ENCODE measurements at places on chromosomes 2 and 18.

DNA sequence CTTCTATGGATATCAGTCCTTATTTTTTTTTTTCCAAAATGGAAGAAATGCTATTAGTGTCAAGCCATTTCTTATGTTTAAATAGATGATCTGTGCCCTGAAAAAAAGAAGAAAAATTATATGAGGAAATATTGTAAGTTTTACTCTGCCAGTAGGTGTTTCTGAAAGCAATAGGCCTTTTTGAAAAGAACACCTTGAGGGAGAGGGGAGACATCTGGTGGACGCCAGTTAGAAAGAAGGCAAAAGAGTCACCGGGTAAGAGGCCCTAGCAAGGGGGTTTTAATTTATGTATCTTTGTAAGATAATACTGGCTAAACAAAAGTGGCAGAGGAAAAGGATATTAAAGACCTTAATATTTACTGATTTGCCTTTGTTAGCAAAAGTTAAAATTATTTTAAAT, 56.1 kb downstream of the DYNAP start:
- peak; percentile 38 for DNase-seq

GRCh38 chr18:46706968-46707367, 49.9 kb downstream of the ST8SIA5 start:
- no peak for DNase-seq

DNA sequence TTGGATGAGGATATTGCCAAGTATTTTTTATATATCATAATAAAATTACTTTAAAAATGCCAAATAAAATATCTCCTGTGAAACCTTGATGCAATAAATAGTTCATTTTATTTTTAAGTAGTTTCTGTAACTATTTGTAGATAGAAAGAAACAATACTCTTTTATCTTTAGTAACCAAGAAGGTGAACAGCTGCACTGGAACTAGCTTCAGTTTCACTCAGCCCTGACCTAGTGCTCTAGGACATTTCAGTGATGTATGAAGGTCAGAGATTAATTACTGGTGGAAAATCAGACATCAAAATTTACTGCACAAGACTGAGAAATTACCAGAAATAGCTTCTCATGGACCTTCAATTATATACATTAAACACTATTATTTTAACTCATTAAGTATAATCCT, 1305.0 kb downstream of the CNTNAP5 start:
- no peak for DNase-seq

DNA sequence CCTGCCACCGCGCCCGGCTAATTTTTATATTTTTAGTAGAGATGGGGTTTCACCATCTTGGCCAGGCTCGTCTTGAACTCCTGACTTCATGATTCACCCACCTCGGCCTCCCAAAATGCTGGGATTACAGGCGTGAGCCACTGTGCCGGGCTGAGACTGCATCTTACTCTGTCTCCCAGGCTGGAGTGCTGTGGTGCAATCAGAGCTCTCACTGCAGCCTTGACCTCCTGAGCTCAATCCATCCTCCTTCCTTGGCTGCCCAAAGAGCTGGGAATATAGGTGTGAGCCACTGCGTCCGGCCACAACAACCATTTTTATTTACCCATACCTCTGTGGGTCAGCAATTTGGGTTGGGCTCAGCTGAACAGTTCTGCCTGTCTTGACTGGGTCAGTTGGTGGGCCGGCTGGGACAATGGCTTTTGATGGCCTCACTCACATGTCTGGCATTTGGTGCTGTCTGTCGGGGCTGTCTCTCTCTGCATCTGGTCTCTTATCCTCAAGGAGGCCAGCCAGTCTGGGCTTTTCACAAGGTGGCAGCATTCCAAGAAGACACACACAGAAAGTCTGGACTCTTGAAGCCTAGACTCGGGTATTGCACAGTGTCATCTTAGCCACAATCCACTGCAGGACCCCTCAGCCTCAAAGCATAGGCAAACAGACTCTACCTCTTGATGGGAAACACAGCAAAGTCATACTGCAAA, 116.8 kb upstream of the GATA6 start:
- DNase-seq, result no peak

DNA sequence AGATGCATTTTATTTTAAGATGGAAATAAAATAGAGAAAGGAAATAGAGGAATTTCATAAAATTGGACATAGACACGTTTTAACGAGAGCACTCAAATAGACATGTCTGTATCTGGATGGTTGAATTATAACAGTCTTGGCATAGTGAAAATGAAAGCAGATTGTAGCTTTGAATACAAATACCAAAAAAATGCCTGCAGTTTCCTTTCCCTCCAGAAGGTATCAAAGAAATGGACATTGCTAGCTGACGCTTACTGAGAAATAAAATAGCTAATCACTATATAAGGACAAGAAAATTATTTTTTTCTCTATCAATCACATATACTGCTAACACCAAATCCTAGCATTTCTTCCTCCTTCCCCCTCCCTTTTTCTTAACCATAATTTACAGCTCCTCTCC, 11.4 kb upstream of the MAPRE2 start:
- no peak for DNase-seq

- DNase-seq, result no peak
Measured at GRCh38 chr2:146506851-146507250, 1338.0 kb upstream of the ACVR2A start.

GRCh38 chr2:43604674-43605073, 8.8 kb upstream of the THADA start:
- DNase-seq, result no peak

DNA sequence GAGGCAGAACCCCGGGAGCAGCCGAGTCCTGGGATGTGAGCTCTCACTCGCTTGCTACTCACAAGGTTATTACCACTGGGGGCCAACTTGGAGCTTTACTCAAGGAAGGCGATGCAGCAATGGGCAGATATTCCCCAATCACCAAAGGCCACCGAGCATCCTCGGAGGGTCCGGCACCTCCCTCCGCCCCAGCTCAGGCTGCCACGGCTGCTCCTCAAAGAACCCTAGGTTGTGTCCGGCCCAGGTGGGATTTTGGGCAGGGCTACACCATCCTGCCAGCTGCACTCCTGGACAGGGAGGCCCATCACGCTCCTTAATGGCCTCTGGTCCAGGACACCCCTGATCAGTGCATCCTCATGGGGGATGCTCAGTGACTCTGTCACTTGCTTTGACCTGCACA, 24.8 kb downstream of the FBLN7 start:
- DNase-seq, result peak; percentile 10

GRCh38 chr2:71612581-71613402, 159.4 kb downstream of the DYSF start:
- peak; percentile 8 for DNase-seq

GRCh38 chr2:130852521-130853115, 15.9 kb downstream of the ARHGEF4 start:
- no peak for DNase-seq

DNA sequence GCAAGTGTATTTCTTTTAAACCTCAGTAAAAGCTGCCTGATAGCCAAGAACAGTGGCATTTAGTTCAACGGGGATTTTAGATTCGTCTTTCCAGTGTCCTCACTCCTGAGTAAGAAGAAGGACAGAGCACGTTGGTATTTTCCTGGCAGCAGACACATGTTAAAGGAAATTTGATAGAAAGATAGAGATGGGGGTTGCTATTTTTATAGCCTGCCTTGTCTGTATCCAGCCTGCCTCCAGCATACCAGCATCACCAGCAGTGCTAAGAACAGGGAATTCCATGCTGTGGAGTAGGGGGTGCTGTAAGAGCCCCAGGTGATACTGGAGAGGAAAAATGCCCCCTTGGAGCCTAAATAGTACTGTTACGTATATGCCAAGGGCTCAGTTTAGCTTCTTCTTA, 1.1 kb upstream of the SMYD1 start:
- no peak for DNase-seq

GRCh38 chr2:126776692-126777619, 121.0 kb downstream of the GYPC start:
- peak; percentile 82 for DNase-seq

GRCh38 chr18:36568487-36568886, 260.3 kb downstream of the TPGS2 start:
- no peak for DNase-seq

DNA sequence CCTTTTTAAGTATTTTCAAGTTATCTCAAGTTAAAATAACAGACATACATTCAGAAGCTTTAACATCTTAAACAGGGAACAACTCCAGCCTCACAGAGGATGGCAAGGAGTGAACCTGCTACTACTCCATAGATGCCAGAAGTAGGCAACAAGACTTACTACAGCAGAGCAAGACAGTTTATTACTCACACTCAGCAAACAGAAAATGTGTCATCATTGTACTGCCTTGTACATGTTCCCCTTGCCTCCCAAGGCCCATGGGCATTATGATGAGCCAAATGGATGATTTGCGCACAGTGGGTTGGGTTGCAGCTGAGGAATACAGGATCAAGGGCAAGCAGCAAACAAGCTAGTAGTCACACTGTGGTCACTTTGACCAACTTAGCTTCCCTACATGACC, 80.6 kb upstream of the VRK2 start:
- no peak for DNase-seq

DNA sequence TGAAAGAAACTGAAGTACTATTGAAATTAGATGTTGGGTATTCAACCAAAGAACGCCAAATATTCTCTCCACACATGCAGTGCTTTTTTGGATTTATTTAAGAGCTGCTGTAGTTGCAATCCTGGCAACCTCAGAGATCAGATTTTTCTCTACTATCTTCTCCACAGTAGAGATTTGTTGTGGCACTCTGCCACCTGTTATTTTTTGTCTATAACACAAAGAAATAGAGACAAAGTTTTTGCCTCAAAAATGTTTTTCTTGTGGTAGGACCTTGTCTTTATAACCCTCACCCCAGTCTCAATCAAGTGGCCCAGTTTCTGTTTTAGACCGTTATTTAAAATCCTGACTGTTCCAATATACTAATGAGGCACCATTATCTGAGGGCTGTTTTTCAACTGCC, 79.4 kb downstream of the SCG2 start:
- no peak for DNase-seq

DNA sequence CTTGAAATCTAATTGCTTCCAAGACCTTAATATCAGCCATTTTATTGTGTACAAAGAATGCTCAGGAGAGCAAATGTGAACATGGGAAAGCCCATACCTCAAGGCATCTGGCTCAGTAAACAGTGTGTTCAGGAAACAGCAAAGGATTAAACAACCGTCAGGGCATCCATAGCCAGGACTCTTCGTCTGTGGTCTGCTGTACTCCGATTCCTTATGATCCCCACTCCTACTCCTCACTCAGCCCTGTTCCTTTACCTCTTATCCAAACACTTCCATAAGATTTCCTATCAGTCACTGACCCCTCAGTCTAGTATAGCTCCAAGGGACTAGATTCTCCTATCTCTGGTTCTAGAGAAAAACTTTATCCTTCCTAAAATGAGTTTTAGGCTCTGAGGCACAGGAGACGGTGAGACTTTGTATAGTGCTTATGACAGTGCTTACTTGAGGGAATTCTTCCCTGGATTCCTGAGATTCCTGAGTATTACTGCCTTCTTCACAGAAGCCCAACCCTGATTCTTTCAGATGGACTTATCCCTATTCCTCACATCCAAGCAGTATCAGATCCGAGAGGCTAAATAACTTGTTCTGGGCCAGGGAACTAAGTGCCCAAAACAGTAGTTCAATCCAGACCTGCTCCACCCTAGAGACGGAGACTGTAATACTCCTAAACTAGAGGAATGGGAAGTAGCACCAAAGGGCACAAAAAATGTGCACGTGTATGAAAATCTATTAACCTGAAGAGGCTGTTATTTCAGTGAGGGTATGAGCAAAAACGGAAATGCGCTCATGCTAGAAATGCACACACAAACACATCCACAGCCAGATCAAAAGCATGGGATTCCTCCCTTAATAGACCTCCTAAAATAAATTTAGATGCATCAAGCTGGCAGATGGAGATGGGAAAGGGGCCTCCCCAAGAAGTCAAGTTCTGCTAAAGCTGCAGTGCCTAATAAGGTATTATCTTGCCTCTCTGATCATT, 42.1 kb upstream of the SIGLEC15 start:
- DNase-seq, result no peak

DNA sequence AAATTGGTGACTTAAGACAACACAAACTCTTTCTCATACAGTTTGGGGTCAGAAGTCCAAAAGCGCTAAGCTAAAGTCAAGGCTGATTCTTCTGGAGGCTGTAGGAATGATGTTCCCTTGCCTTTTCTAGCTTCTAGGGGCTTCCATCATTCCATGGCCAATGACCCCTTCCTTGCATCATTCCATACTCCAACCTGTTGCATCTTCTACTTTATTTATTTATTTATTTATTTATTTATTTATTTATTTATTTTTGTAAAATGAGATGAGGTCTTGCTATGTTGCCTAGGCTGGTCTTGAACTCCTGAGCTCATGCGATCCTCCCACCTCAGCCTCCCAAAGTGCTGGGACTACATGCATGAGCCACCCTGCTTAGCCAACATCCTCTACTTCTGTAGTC, 44.7 kb upstream of the C1D start:
- no peak for DNase-seq

- no peak for DNase-seq
Measured at GRCh38 chr18:65049586-65049985, 701.2 kb upstream of the CDH7 start.

- no peak for DNase-seq
Measured at GRCh38 chr2:64362562-64363026, 91.4 kb upstream of the LGALSL start.

DNA sequence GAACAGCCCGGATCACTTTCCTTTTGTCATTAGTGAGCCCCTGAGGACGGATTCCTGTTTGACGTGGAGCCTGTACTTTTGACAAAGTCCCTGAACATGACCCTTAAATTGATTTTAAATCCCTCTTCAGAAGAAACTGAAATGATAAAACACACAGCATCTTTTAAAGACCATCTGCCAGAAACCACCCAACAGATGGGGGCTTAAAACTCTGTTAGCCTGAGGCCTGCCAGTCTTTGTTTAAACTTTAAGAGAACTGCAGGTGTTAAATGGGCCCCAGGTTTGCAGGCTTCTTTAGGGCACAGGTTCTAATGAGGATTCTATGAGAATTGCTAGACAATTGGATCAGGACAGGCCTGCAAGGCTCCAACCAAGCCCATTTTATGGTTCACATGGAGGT, 177.9 kb downstream of the ALK start:
- no peak for DNase-seq

DNA sequence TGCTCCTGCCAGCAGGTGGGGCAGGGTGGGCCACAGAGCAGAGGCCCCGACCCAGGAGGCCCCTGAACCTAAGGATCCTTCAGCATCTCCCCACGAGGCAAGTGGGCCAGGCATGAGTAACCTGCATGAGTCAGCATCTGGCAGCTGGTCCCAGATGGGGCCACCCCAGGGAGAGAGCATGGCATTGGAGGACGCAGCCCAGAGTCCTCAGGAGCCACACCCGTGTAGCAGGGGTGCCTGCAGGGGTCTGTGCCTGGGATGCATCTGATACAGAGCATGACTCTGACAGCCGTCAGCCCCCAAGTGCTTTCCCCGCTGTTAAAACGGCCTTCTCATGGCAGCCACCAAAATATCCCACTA, 185.6 kb upstream of the SALL3 start:
- DNase-seq, result no peak
